ENCODE measurements at places on chromosomes 7 and 10.

GRCh38 chr10:11125004-11125403 lies 107.3 kb downstream of the CELF2 start:
- no peak for DNase-seq

GRCh38 chr7:141648276-141649114 lies 53.5 kb downstream of the DENND11 start:
- DNase-seq = no peak

DNA sequence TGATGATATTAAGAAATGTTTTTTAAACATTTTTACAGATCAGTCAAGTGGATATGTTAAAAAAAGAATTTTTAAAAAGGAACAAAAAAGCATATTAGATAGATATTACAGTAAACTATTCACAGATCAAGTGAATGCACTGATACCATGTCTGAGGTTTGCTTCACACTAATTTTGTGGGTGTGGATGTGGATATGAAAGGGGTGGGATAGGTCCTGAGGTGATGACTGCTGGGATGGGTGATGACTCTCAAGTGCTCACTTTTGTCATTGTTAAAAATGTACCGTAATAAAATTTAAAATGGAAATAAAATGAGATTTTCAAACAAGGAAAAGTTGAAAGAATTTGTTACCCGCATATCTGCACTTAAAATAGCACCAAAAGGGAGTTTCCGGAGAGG lies 54.1 kb downstream of the AGMO start:
- DNase-seq = no peak

- no peak for DNase-seq
These were observed 25.0 kb downstream of the EGFR start for GRCh38 chr7:55043691-55044370.

- no peak for DNase-seq
These were observed 83.5 kb downstream of the TSPAN12 start for GRCh38 chr7:120774481-120774880.

- no peak for DNase-seq
These were observed 136.4 kb upstream of the ODAD2 start for GRCh38 chr10:28135258-28135657.

DNA sequence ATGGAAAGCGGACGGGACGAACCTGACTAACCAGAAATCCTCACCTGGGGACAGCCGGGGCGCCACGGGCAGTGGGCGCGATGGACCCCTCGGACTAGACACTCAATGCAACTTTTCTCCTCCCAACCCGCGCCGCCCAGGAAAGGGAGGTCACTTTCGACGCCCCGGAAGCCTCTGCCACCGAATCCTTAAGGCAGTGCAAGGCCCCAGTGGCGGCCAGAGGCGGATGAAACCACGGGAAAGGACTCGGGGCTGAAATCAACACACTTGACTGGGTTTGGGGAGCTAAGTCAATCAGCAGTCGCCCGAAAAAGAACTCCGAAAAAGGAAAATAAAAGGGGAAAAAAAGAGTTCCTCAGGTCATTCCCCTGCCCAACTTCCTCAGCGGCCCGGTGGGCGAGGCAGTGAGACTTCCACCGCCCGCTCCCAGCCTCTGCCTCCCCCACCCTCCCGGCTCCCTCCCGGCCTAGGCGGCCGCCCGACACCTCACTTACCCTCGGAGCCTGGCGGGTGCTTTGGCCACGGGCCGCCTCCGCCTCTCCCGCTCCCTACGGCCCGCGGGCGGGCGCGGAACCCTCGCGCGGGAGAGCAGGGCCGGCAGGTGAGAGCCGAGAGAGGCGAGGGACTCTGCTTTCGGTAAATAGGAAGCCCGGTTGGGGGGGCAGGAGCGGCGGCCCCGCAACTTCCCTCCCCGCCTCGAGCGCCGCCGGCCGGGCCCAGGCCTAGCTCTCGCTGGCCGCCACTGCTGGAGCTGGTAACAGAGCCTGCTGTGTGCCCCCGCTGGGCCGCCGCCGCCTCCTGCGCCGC lies 518 bp downstream of the WAPL start:
- DNase-seq = no peak

- DNase-seq = no peak
These were observed 68.5 kb downstream of the TBXAS1 start for GRCh38 chr7:139897422-139898090.

- no peak for DNase-seq
These were observed 214.1 kb downstream of the TMEM178B start for GRCh38 chr7:141287936-141288335.

DNA sequence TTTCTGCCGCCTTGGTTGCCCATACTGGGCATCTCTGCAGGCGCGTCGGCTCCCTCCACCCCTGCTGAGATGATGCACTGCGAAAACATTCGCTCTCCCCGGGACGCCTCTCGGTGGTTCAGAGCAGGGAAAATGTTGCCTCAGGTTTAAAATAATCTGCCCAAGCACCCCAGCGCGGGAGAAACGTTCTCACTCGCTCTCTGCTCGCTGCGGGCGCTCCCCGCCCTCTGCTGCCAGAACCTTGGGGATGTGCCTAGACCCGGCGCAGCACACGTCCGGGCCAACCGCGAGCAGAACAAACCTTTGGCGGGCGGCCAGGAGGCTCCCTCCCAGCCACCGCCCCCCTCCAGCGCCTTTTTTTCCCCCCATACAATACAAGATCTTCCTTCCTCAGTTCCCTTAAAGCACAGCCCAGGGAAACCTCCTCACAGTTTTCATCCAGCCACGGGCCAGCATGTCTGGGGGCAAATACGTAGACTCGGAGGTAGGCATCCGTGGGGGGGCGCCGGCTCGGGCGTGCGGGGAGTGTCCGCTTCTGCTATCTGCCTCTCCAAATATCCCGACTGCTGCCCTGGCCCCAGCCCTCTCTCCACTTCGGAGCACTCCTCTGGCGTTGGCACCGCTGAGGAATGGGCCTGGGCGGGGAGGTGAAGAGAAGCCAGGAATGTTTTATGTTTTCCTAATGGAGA lies at the start of gene CAV1:
Gene CAV1 (plus strand): TSS at position 428 of the 689 bp plus-strand sequence. CDS start 27 bp downstream, at position 455.
- DNase-seq = peak; percentile 79

- no peak for DNase-seq
These were observed 275.2 kb downstream of the BAMBI start for GRCh38 chr10:28952523-28952922.

- DNase-seq = peak; percentile 12
These were observed 249.4 kb downstream of the CACNA2D1 start for GRCh38 chr7:82194016-82194643.
